ENCODE measurements at places on chromosomes 2 and 18. TPM values are rescaled to one million over a fixed set of nuclear protein-coding genes. Genes with fewer than 3 reads are reported as not detected.

TIMM21 gene
- 42.9 TPM for total RNA-seq

ICOS gene
- total RNA-seq, result not detected

DHRS9 gene
- 0.54 TPM for total RNA-seq

DNA sequence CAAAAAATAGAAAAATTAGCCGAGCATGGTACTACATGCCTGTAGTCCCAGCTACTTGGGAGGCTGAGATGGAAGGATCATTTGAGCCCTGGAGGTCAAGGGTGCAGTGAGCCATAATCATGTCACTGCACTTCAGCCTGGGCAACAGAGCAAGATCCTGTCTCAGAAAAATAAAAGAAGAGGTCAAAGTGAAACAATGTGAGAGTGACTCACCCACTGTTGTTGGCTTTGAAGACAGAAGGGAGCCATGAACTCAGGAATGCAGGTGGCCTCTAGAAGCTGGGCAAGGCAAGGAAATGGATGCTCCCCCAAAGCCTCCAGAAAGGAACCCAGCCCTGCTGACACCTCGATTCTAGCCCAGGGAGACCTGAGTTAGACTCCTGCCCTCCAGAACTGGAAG, 3.7 kb upstream of the TMEM214 start:
- DNase-seq, result peak; percentile 26

DNA sequence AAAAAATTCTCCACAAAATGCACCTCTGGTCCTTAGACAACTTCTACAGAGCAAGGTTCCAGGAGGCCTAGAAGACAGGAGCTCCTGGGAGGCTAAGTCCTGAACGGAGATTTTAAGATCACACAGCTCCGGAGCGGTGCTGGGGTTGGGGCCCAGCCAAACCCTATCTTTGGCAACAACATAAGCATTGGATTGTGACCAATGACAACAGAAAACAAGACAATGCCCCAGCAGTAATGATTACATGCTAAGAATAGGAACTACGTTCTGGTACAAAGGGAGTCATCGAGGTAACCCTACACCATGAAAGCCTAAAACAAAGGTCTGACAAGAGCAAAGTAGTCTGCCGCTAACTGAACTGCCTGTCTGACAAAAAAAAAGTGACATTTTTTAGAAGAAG, 171.2 kb downstream of the CMPK2 start:
- no peak for DNase-seq

DNA sequence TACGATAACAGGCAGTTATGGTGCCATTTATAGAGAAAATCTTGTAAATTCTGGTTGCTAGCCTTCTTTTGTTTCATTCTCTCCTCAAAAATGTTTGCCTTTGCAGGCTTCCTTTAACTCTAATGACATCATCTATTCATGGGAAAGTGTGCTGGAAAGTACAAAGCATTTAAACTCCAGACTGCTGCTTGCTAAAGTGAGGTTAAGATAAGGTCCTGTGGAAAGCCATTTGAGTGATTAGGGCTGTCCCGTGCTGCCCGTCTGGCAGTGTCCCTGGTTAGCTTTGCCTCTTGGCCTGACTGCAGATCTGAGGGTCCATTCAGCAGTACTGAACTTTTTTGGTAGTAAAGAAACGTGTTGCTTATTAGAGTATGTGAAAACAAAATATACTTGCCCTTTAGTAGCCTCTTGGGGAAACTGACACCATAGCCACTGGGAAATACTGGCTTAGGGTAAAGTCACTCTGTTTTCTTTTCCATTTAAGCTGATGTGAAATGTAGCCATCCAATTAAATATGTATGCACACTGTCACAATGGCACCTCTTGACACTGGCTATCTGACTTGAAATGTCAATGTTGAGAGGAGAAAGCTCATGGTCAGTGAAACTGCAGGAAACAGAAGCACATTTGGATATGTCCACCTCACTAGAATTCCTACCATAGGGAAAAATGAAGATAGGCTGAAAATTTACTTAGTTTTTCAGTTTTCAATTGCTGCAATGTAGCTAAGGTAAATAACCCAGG, 321.5 kb downstream of the SLC8A1 start:
- no peak for DNase-seq

DNA sequence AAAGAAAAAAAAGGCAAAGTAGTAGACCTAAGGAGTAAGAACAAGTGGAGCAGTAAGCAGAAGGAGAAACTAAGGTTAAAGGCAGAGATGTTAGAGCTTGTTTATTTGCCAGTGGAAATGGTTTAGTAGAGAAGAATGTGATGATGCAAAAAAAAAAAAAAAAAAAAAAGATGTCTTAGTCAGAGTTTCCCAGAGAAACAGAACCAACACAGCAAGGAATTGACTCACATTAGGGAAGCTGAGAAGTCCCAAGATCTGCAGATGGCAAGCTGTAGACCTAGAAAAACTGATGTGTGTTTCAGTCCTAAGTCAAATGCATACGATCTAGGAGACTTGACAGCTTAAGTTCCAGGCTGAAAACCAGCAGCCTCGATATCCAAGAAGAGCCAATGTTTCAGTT, 1548.8 kb upstream of the LRRTM1 start:
- no peak for DNase-seq

DNA sequence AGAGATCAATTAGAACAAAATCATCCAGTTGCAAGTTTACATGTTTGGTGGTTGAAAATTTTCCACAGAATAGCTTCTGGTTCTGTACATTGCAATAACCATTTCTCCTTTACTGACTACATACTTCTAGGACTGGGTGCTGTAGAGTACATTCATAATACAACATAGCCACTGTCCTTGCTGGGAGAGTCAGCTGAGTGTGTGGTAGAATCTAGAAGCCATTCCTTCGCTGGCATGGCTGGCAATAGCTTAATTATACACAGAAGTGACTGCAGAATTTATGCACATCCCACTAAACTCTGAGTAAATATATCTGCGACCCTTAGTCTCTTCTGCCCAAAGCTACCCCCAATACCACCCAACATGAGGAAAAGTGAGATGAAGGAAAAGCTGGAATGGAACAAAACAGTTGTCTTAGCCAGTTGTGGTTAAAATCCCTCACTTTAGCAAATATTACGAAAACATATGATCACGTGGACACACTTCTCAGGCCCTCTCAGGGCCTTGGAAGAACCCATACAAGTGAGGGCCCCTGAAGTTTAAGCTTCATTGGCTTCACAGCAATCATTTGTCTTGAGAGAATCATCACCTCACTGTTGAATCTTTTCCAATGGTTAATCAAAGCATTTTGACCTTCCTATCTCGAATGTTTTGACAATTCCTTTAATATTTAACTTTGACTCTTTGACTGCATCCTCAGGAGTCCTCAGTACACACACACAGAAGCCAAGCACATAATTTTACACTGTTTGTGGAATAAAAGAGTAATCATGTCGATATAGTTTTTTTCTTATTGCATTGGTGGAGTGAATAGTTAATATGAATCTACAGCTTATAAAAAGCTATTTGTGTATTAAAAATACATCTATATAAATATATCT, 225.1 kb downstream of the ZNF385B start:
- no peak for DNase-seq
